Uterus (tissue), 4 donors: ENCODE measurements at places on chromosomes 16 and 17.

- no peak for DNase-seq
These were observed 14.2 kb downstream of the GAS7 start for GRCh38 chr17:10183931-10184930.

DNA sequence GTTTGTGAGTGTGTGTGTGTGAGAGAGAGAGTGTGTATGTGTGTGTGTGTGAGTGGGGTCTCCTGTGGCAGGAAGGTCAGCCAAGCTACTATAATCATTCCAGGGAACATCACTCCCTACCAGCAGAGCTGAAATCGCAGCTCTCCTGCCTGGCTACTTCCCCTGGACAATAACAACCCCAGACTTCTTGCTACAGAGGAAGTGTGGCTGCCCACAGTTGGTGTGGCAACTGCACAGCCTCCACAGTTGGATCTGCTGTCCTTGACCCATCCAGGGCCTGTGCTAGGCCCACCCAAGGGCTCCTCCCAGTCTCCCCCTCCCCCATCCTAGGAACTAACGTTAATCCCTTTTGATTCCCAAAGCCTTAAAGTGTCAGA, 1.5 kb downstream of the SLC13A5 start:
- no peak for DNase-seq

- DNase-seq = peak; percentile 62
These were observed 12.0 kb downstream of the EEF2K start for GRCh38 chr16:22217890-22218730.

GRCh38 chr16:23186171-23186570, 3.6 kb downstream of the SCNN1G start:
- no peak for DNase-seq

DNA sequence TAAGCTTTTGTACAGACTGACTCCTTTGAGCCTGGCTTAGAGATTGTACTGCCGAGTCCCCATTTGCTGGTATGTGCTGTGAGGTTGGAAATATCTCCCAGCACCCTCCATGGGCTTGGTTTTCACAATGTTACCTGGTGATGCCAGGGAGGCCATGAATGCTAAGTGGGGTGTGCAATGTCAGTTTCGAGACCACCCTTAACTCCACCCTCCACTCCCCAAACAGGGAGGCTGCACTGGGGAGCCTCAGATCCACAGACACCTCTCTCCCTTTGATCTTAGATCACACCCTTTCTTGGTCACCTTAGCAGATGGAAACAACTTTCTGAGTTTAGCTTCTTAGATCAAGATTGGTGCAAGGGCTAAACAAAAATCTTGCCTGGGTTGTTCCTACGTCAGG, 28.6 kb upstream of the PIK3R6 start:
- no peak for DNase-seq
